ENCODE measurements at places on chromosomes 13 and 19.

- no peak for DNase-seq
Measured at GRCh38 chr13:23134542-23134941, 46.2 kb upstream of the SGCG start.

GRCh38 chr13:60155978-60156377 is 7.8 kb downstream of the DIAPH3 start:
- DNase-seq: no peak

GRCh38 chr13:104875038-104875754 is 1660.3 kb downstream of the EFNB2 start:
- DNase-seq: no peak

- no peak for DNase-seq
Measured at GRCh38 chr13:110690516-110690915, 15.4 kb downstream of the CARS2 start.

GRCh38 chr19:12840091-12841079 is 2.1 kb downstream of the MAST1 start:
- peak; percentile 85 for DNase-seq

DNA sequence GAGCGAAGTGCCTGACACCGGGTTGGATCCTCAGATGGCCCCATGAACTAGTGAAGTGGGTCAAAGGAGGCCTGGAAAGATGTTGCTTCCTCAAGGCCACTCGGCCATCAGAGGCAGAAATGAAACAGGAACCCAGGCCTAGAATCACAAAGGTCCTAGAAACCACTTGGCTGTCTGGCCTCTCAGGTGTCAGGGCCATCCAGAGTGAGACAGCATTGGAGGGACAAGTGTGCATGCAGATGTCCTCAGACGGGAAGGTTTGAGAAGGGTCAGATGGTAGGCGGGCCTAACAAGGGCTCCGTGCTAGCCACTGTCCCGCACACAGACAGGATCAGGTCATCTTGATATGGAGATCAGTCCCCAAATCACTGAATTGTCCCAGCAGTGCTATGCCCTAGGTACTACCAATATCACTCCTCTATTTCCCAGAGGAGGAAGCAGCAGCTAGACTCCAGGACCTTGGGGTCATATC is 14.3 kb downstream of the CCDC97 start:
- no peak for DNase-seq

DNA sequence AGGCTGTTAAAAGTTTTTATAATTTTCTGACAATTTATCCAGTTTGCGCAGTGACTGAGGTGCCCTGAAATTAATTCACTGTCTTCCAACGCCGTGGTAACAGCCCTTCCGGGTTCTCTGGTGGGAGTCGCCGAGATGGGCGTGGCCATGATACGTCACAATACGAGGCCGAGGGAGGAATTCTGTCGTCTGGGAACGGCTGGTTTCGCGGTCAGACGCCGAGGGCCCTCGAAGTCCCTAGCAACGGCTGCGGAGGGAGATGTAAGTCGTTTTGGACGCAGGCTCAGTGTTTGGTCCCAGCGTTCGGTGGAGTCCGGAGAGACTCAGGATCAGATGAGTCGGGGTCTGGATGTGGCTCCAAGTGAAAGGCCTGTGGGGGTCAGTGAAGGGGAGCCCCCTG is 21.7 kb downstream of the ZNF613 start:
- peak; percentile 8 for DNase-seq

DNA sequence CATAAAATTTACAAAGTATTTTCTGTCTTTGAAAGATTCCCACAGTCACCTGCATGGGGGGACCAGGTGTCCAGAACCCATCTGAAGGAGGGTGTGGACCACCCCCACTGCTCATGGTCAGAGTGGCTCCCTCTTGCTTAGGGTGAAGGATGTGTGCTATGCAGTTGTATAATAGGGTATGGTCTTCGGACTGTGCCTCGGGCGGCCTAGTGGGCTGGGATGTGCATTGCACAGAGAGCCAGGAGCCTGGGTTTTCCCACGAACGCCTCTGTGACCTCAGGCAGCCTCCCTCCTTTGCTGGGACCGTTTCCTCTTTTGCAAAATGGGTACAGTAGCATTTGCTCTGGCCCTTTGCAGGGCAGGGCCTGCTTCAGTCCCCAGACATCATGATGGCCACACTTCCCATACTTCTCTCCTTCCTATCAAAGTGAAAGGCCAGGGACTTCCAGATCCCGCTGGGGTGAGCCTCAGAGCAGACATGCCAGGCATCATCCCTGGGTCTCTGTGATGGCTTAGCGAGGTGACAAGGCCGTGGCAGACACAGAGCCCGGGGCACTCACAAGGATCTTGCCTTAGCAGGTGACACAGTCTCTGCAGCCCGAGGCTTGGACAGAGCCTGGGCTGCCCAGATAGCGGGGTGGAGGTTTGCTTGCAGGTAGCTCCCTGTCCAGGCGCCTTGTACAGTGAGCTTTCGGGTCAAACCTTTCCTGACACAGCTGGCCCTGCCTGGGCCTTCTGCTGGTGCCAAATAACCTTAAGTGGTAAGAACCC is 59.4 kb upstream of the ZNF536 start:
- no peak for DNase-seq

GRCh38 chr19:14072535-14073260 is at the start of gene MISP3:
Gene MISP3, plus strand, starts transcription at chr19:14072786. Its CDS starts 524 bp downstream, at chr19:14073310.
- peak; percentile 52 for DNase-seq

DNA sequence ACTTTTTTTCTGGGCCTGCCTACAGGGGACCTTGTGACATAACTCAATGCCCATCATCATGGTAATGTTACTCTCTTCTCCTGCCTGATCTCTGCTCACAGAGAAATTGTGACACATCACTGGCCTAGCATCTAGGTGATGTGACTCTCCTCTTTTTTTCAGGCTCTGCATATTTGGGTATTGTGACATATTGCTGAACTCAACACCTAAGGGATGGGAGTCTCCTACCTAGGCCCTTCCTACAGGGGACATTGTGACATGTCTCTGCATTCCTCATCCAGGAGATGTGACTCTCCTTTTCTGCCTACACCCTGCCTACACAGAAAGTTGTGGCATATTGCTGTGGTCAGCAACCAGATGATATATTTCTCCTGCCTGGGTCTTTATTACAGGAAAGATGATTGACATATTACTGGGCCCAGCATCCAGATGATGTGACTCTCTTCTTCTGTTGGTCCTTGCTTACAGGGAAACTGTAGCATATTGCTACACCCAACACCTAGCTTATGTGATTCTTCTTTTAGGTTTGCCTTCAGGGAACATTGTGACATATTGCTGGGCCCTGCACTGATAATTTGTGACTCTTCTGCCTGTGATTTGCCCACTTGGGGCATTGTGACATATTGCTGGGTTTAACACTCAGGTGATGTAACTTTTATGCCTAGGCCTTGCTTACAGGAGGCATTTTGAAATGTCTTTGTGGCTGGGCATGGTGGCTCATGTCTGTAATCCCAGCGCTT is 21.0 kb upstream of the ZNF254 start:
- no peak for DNase-seq

DNA sequence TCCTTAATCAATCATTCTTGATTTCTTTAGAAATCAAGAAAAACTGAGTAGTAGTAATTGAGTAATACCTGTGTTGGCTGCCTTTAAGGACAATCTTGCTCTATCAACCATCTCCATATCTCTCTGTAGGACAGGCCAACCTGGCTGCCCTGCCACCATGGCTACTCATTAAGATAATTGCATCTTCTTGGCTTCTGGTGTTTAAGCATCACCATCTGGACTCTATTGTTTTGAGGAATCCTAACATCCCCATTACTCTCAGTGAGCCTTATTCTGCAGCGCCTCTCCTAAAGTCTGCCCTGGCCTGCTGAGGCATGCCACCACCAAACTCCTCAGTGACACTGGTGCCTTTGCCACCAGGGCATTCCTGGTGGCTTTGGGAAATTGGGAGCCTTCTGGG is 442.6 kb upstream of the ZNF507 start:
- DNase-seq: no peak

DNA sequence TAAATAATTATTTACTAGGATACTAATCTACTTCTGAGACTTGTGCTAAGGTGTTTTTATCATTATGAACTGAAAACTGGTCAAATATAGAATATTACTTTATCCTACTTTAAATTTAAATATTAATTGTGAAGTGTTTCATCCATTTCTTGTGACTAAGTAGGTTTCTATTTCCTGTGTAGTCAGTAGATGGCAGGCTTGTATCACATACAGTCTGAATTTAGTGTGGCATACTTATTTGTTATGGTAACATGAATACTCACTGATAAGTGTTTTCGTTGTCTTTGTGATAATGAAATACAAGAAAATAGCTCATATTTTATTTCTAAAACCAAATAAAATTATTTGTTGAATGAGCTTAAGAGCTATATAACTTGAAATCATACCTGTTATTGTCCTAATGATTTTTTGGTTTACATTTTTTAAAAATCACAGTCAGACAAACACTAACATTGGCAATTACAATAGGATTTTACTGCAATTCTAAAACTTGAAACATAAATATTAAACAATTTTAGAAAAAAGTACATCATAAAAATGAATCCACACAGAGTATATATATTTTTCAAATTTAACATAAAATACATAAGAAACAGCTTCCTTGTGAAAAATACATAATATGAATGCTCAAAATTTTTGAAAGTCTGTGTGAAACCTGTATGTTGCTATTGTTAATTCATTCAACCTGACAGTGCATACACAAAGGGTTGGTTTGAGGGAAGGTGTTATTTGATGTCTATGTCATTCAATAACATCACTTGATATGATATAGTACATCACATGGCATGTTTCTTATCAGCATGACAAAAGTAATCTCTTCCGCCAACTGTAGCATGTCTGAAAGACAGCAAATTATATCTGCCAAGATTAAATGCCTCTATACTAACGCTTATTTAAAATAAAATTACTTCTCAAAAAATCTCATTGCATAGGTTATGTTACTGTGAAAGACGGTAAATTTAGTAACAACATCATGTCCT is 904.8 kb upstream of the PCDH20 start:
- DNase-seq: peak; percentile 7

DNA sequence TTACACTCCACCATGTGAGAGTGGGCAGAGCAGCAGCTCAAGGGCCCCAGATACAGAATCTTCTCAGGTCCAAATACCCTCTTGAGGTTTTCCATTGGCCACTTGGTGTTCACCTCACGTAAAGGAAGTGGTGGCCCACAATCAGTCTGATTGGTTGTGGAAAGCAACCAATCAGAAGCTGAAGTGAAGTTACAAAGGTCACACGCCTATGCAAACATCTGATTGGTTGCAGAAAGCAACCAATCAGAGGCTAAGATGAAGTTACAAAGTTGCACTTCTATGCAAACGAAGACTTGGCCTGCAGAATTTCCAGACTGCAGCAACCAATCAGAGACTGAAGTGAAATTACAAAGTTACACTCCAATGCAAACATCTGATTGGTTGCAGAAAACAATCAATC is 14.3 kb upstream of the TM9SF2 start:
- DNase-seq: no peak

- peak; percentile 96 for DNase-seq
Measured at GRCh38 chr19:6273701-6274601, 5.8 kb downstream of the MLLT1 start.

GRCh38 chr13:110129539-110130186 is 177.3 kb downstream of the COL4A1 start:
- no peak for DNase-seq

DNA sequence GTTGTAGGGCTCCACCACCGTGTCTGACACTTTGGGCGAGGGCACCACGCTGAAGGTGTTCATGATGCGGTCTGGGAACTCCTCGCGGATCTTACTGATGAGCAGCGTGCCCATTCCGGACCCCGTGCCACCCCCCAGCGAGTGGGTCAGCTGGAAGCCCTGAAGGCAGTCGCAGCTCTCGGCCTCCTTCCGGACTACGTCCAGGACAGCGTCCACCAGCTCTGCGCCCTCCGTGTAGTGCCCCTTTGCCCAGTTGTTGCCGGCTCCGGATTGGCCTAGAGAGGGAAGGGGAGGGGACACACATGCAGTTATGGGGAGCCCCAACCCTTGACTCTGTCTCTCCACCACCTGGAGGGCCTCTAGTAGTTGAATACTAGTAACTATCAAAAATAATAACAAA is 6.2 kb downstream of the TUBB4A start:
- DNase-seq: no peak

GRCh38 chr13:49701491-49701890 is 10.2 kb upstream of the EBPL start:
- no peak for DNase-seq

- DNase-seq: no peak
Measured at GRCh38 chr19:39352381-39353255, 10.4 kb downstream of the SAMD4B start.

DNA sequence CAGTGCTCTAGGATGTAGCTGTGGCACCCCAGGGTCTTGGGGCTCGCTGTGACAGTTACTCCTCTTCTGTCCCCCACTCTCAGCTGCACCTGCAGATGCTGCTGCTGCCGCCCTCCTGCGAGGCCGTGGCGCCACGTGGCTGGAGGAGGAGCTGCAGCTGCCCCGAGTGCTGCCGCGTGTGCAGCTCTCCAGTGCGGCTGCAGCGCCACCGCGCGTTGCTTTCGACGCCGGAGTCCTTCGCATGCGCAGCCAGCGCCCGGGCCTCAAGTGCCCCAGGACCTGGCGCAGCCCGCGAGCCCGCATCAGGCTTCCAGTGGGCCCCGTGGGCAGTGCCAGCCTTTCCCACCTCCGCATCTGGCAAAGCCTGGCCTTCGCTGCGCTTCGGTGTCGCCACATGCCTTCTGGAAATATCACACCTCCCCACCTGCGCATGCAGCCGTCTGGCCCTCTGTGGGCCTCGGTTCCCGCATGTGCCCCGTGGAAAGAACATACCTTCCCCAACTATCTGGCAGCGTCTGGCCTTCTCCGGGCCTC is 692 bp upstream of the ZNF580 start:
- peak; percentile 71 for DNase-seq

GRCh38 chr13:37181620-37182019 is 76.2 kb upstream of the CSNK1A1L start:
- no peak for DNase-seq

GRCh38 chr13:74061926-74062595 is 72.1 kb downstream of the KLF12 start:
- peak; percentile 66 for DNase-seq

DNA sequence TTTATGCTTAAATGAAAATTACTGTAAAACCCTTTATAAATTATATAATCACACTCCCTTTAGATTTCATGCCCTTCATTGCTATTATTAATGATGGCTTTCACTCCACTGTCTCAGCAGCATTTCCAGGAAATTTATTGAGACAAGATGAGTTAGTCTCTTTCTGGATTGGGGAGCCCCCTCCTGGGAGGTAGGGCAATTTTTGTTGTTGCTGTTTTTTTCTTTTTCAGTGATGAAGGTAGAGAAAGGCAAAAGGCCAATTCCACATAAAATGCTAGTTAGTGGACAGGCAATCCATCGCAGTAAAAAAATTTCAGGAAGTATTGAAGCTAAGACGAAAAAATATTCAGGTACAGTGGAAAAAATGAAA is 80.2 kb downstream of the TEX26 start:
- peak; percentile 38 for DNase-seq

GRCh38 chr19:28283592-28283991 is 929.4 kb downstream of the UQCRFS1 start:
- no peak for DNase-seq

DNA sequence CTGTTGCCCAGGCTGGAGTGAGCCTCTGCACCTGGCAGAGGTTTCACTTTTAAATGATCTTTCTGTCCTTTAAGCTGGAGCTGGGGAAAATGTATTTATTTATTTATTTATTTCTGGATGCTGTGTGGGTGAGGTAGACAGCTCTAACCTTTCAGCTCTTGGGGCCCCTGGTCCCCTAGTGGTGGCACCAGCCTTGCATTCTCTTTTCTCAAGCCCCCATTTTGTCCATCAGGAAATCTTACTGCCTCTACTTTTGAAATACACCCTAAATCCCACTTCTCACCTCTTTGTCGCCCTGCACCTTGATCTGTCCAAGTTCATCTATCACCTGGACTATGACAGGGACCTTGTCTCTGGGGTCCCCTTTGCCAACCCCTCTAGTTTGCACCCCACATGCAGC is 2.1 kb upstream of the B9D2 start:
- DNase-seq: no peak
